ENCODE measurements at places on chromosomes 2 and 18.

GRCh38 chr2:145095641-145096435 lies 575.9 kb upstream of the ZEB2 start:
- DNase-seq, result no peak

DNA sequence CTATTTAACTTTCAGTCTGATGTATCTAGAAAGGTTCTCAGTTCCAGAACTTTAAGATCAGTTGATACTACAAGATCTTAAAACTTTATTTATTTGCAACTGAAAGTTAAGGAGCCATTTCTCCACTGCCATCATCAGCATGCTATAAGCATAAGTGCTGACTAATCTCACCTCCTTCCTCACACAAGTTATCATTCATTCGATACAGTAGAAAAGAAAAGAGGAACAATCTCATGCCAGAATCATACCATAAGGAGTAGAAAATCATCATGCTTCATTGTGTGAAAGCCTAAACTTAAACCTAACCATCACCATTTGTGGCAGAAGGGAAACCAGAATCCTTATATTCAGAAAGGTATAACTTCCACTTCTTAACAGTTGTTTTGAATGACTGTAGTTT lies 176.6 kb upstream of the NRXN1 start:
- DNase-seq, result no peak

DNA sequence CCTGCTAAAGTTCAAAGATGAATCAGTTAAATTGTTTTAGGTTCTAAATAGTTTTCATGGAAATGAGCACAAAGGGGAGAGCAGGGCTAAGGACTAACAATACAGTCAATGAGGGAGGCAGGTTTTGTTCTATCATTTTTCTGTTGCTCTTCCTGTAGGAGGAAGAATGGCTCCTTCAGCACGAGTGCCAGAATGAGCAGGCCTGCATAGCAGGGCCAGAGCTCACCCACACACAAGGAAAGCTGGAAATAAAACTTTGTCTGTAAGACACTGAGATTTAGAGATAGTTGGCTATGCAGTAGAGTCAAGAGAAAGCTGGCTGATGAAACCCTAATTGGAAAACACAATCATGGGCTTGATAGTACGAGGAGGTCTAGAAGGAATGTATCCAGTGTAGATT lies 313.3 kb downstream of the MBD2 start:
- DNase-seq, result peak; percentile 39

- DNase-seq, result no peak
Observed at GRCh38 chr2:62994206-62994605, 56.4 kb upstream of the OTX1 start.

- no peak for DNase-seq
Observed at GRCh38 chr2:192584976-192585375, 390.2 kb upstream of the TMEFF2 start.

GRCh38 chr18:9838144-9838877 lies 47.5 kb upstream of the TXNDC2 start:
- DNase-seq, result no peak

GRCh38 chr2:218063896-218064295 lies 5.2 kb upstream of the RUFY4 start:
- no peak for DNase-seq

DNA sequence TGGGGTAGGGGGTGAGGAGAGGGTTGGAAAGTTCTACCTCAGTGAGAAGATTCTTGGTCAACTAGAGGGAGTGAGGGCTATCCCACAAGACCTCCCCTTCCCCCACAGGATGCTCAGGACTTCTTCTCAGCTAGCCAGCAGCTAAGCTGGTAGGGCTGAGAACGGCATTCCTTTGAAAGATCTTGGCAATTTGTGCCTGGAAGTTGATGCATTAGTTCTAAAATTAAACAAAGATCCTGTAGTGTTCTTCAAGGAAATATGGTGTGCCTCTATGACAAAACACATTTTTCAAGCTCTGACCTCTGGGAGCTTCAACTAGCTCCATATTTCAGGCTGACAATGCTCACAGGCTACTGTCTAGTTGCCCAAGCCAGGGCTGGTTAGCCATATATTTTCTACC lies 2.3 kb downstream of the LYPD1 start:
- no peak for DNase-seq

DNA sequence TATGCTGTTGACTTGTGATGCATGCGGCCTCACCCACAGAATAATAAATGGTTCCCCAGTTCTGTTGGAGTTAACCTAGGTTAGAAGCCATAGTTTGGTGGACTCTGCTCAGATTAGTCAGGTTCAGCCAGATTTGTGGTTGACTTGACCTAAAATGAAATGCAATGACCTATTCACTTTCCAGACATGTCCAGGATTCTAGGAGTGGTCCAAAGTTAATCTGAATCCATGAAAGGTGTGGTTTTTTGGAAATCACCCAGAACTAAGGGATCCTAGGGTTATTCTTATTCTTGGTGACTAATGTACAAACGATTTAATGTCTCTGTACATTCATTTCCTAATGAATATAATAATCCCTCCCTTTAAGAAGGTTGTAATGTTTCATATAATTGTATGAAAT lies 88.9 kb upstream of the RBBP8 start:
- no peak for DNase-seq

- DNase-seq, result no peak
Observed at GRCh38 chr18:62663731-62664336, 51.5 kb upstream of the PHLPP1 start.

GRCh38 chr2:176188774-176189680 lies 559 bp downstream of the HOXD1 start:
- DNase-seq, result no peak

DNA sequence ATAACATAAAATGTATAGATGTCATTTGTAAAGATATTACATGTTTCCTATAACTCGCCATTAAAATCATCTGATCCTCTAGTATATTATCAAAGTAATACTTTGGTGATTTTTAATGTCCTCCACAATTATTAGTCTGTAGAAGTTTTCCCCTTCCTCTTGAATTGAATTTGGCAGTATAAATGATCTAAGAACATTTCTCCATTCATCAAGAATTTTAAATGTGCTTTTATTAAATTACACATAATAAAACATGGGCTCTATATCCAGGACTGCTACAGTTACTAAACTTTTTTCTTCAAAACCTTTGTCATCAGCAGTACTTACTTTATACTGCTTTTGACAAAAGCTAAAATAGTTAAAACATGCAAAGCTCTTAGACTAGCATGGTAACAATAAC lies 315.4 kb upstream of the ZC3H15 start:
- no peak for DNase-seq

DNA sequence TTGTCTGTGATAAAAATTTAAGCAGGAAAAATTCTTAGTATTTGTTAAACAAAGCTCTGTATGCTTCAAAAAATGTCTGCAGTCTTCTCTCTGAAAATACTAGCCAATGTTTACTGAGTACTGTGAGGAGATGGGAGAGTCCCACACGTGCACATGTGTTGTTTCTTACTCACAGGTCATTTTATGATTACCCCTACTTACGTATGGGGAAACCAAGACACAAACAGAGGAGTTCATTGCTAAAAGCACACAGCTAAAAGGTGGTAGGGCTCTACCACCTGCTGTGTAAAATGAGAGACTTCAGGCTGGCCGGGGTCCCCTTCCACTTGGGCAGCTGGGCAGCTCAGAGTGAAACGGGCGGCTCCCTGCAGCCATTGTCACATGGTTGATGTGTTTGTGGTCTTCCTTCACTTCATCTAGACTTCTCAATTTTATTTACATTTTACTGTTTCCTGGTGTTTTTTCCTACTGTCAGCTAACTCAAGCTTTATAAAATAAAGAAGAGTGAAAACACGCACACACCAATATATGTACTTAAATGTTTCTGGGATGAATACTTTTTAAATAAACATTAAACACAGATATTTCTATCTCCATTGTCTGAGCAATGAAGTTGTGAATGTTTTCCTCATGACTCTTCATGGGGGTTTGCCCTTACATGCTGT lies 71.2 kb downstream of the MBP start:
- DNase-seq, result no peak

- DNase-seq, result no peak
Observed at GRCh38 chr2:8435608-8436007, 246.2 kb upstream of the ID2 start.

DNA sequence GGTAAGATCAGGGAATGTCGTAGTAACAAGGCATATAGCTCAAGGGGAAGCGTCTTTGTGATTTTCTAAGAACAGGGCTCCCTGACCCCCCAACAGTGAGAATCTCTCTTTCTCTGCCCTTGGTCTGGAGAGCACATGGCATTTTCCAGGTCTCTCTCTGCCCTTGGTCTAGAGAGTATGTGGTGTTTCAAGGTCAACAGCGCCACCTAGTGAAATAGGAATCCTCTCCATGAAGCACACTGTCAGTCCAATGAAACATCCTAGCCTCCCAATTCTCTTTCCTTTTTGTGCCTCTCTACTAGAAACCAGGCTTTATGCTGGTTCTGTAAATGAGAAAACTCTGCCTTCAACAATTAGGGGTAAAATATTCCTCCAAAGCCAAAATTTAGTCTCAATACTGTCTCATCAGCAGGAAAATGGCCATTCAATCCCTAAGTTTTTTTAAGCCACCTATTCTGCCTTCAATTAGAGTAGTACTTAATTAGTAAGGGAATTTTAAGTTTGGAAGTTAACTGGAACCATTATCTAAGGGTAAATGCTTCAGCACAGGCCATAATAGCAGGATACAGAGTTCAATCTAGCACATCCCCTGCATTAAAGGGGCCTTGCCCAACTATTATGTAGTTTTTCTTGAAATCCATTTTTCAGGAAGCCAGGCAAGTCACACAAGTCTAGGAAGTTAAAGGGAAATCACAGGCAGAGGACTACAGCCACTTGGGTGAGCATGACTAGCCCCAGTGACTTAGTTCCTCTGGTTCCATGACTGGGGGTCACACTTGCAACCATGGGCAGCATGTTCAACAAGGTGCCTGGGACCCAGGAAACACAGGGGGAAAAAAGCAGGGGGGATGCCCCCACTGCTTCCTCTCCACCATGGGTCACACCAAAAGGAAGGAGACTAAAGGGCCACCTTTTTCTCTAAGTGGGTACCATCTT lies 12.4 kb downstream of the DYM start:
- DNase-seq, result no peak

GRCh38 chr2:237149425-237149824 lies 63.7 kb downstream of the COPS8 start:
- no peak for DNase-seq

DNA sequence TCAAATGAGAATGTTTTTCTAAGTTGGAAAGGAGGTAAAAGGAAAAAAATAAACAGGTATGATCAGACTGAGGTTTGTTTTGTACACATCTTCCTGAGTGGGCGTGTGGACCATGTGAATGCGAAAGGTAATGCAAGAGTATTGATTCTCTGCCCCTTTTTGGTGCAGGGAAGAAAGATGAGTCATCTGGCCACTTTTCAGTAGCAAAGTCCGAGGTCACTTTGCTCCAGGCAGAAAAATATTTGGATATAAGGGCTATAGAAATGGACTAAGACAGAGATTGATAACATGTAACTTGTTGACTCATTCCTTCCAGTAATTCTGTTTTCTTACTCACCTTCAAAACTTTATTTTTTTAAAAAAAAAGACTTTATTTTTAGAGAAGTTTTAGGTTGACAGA lies 130.5 kb downstream of the DSEL start:
- no peak for DNase-seq

DNA sequence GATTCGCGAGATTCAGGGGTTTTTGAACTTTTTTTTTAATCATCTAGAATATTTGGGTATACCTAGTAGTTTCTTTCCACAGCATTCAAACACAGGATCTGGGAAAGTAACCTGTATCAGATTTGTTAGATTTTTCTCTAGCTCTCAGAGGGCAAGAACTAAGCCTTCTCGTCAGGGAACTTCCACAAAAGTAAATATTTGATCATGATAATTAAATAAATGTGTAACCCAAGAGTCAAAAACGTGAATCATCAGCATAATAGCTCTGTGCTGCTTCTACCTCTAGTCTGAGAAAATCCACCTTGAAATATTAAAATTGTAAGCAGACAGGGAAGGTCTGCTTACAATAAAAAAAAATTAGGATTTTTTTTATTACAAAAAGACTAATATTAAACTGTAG lies 225.7 kb upstream of the SPOPL start:
- DNase-seq, result no peak

GRCh38 chr2:100786297-100786658 lies 33.7 kb upstream of the NPAS2 start:
- DNase-seq, result no peak

- DNase-seq, result no peak
Observed at GRCh38 chr2:54161660-54162424, 46.4 kb downstream of the ACYP2 start.

DNA sequence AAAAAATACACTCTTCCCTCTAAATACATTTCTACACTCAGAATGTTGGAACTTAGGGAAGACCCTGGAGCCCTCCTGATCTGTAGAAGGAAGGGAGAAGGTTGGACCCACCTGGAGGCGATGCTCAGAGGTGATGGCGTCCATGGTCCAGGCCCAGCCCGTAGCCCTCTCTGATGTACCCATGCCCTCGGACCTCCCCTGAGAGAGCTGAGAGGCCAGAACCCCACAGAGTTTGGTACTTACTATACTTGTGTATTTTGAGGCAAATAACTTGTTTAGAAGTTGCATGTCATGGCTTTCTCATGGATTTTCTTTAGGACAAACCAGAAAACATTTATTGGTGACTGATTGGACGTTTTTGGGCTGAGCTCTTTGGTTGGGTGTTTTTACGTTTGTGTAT lies 10.5 kb downstream of the CTDP1 start:
- DNase-seq, result no peak

DNA sequence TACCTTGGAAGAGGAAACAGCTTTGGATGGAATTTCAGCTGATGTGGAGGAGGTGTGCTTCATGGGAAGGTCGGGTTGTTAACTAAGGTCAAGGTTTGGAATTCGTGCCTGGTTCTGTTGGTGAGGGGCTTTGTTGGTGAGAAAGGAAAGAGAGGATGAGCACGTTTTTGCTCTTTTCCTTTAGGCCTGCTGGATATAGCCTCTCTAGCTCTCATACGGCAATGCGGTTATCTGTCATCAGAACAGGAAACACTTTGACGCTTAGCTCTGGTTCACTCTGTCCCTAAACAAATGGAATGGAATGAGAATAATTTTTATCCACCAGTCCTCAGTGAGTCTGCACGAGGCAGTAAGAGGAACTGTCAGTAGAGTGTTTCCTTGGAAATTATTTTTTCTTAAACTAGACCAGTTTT lies 169.7 kb upstream of the NOSTRIN start:
- no peak for DNase-seq

GRCh38 chr2:28137221-28137620 lies 246.7 kb downstream of the BABAM2 start:
- DNase-seq, result no peak

- no peak for DNase-seq
Observed at GRCh38 chr18:65568866-65569265, 181.9 kb upstream of the CDH7 start.

DNA sequence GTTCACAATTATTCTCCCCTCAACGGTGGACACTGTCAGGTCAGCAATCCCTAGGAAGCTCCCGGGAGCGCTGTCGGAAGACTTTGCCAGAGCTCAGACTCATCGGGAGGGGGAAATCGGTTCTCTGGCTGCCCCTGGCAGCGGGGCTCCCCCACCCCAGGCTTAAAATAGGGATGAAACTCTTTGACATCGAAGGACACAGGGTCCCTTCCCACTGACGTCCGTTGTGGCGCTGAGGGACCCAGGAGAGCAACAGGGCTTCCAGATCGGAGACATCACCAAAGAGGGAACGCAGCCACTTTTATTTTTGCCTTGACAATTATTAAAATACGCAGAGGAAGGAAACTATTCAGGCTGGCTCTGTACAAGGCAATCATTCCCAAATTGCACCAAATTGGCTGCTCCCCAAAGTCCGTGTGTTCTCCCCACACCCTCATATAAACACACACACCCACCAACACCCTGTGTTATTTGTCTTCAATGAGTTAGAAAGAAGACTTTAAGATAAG lies 249.0 kb downstream of the CDH20 start:
- DNase-seq, result no peak

GRCh38 chr2:240597054-240597418 lies 10.5 kb downstream of the CAPN10 start:
- DNase-seq, result no peak

Data from posterior cingulate gyrus (tissue), 11 donors.